Common myeloid progenitor, CD34-positive (primary cell): ENCODE measurements at places on chromosomes 2 and 18.

- H3K27ac ChIP-seq, result no peak overlapping the region
- no peaks in the 10 kb centered on the region for H3K4me1 ChIP-seq
- H3K36me3 ChIP-seq, result no peaks in the 10 kb centered on the region
- H3K27me3 ChIP-seq, result no peaks in the 10 kb centered on the region
- H3K4me3 ChIP-seq, result no peak overlapping the region
- DNase-seq, result no peak
Measured at GRCh38 chr2:118527571-118527970, 319.9 kb downstream of the EN1 start.

GRCh38 chr2:43104763-43105162 is 121.6 kb downstream of the ZFP36L2 start:
- H3K27ac ChIP-seq, result no peak overlapping the region
- peaks cover 48% of the 10 kb centered on the region for H3K4me1 ChIP-seq
- H3K36me3 ChIP-seq, result no peaks in the 10 kb centered on the region
- no peak overlapping the region for H3K4me3 ChIP-seq

- no peak for DNase-seq
- no peak overlapping the region for H3K27ac ChIP-seq
- H3K27me3 ChIP-seq, result no peaks in the 10 kb centered on the region
- peaks cover 7% of the 10 kb centered on the region for H3K4me1 ChIP-seq
- H3K36me3 ChIP-seq, result no peaks in the 10 kb centered on the region
Measured at GRCh38 chr2:96137321-96138178, 752 bp downstream of the ASTL start.

DNA sequence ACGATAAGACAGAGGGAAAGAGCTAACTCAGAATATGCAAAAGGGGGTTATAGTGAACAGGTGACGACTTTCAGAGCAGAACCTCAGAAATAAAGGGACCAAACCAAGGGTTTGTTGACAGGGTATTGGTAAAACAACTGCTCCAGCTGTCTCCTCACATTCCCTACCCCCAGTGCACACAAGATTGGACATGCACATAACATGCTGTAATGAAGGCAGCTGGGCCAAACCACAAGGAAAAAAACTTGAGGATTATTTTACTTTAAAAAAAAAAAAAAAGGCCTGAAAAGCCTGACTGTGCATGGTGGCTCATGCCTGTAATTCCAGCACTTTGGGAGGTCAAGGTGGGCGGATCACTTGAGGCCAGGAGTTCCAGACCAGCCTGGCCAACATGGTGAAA is 3.5 kb downstream of the RBM43 start:
- no peak overlapping the region for H3K4me3 ChIP-seq
- no peaks in the 10 kb centered on the region for H3K27me3 ChIP-seq
- H3K36me3 ChIP-seq, result peaks cover 2% of the 10 kb centered on the region
- peaks cover 21% of the 10 kb centered on the region for H3K4me1 ChIP-seq

DNA sequence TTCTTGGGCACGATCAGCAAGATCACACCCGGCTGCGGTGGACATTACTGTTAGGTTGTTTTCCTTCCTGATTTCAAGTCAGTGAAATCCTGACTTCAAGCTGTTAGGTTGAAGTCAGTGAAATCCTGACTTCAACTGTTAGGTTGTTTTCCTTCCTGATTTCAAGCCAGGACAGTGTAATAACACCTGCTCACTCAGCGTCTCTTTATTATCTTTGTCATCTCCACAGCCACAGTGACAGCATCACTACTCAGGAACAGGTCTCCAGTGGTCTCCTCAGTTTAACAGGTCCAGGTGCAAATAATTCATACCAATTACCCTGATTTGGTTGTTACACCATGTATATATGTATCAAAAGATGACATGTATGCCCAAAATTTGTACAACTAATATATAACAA is 208.1 kb upstream of the REG3G start:
- DNase-seq, result no peak
- H3K4me3 ChIP-seq, result no peak overlapping the region
- no peak overlapping the region for H3K27ac ChIP-seq
- H3K27me3 ChIP-seq, result no peaks in the 10 kb centered on the region
- H3K36me3 ChIP-seq, result no peaks in the 10 kb centered on the region

DNA sequence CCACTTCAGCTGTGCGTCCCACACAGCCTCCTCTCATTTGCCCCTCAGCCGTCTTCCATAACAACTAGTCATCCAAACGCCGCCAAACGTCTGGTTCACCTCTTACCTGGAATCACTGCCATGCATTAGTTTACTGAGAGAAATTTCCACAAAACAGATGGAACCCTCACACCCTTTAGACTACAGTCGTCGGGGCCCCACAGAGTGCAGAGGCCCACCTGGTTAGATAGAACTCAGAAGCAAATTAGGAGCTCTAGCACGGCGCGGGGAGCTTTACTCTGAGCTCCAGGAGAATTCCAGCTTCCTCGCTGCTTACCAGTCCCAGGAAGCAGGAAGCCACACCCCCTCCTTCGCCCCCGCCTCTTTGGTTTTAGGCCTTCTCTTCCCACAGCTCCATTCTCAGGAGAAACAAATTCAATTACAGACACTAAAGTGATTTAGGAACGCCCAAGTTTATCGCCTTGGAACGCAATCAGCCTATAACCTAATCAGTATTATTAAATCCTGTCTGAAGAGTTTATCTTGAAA is 9.4 kb downstream of the RNU2-63P start:
- H3K27me3 ChIP-seq, result no peaks in the 10 kb centered on the region
- H3K27ac ChIP-seq, result no peak overlapping the region
- H3K4me1 ChIP-seq, result no peaks in the 10 kb centered on the region
- no peak overlapping the region for H3K4me3 ChIP-seq

DNA sequence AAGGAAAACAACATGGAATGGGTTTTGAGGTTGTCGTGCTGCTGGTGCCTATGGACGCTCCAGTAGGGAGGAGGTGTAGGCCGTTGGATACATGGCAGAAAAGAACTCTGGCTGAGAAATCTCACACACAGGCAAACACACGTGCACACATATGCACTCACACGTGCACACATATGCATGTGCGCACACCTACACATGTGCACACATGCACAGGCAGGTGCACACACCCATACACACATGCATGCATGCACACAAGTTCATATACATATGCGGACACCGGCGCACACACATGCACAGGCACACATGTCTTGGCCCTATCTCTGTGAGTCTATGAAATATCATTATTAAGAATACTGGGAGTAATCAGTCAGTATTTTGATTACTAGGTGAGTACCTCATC is 150.4 kb downstream of the LRRC30 start:
- no peak for DNase-seq
- H3K27ac ChIP-seq, result no peak overlapping the region
- no peaks in the 10 kb centered on the region for H3K27me3 ChIP-seq
- peaks cover 5% of the 10 kb centered on the region for H3K4me1 ChIP-seq
- H3K4me3 ChIP-seq, result no peak overlapping the region
